ENCODE measurements at places on chromosomes 3 and 15.

DNA sequence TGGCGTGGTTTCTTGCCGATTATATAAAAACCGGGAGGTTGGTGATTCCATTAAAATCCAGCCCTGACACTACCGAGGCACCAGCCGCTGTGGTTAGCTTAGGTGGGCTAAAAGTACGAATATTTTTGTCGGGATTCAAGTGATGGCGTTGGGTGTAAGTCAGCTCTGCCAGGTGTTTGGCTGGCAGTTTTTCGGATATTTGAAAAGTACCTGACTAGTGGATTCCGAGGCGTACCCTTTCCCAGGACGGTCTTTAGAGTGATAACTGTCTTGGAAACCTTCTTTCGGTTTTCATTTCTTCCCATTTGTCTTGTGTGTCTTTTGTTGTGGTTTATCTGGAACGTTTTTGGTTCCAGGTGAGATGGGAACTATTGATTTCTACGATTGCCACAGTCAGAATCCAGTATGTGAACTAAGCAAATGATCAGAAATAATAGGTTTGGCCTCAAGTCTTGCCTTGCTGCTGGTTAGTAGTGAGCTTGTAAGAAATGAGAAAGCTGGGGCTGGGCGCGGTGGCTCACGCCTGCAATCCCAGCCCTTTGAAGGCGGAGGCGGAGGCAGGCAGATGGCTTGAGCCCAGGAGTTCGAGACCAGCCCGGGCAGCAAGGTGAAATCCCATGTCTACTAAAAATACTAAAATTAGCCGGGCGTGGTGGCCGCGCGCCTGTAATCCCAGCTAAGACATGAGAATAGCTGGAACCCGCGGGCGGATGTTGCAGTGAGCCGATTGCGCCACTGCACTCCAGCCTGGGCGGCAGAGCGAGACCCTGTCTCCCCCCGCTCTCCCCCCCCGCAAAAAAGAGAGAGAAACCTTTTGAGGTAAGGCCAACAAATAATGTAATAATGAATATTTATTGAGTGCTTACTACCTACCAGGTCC lies 1.4 kb downstream of the FYTTD1 start:
- DNase-seq, result peak; percentile 54

DNA sequence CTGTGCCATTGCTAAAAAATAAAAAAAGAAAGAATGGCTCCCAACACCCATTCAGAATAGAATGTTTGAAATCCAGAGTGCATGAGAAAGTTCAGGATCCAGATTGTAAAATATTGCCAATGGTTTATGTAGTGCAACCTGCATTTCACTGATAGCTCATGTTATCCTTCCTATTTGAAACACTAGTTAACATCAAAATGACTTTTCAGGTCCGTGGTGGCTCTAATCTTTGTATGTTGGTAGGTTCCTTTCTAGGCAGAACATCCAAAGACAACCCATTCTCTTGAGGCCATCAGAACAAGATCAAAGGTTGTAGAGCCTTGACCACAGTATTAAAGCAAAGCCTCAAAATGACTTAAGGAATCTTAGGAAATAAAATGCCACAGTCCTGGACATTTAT lies 51.0 kb downstream of the PLCL2 start:
- DNase-seq, result no peak

GRCh38 chr3:10317961-10318350 lies 3.0 kb downstream of the SEC13 start:
- DNase-seq, result no peak

DNA sequence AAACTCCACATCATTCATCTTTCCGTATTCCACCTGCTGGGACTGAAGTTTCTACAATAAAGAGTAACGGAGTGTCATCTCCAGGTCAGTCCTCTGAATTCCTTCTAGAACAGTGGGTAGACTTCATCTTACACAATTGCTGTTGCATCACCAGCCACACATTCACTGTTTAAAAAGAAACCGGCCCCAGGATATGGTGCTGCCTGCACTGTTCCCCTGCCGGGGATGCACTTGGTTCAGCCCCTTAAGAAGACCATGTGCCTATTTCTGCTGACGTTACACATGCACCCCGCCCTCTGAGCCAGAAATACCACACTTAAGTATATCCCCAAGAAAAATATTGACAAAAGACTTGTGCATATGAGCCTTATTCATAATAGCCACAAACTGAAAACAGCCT lies 233.4 kb downstream of the FEZF2 start:
- DNase-seq, result no peak

- DNase-seq, result no peak
These were observed 21.2 kb upstream of the TM4SF4 start for GRCh38 chr3:149453140-149453805.

GRCh38 chr15:69593488-69593887 lies 140.9 kb downstream of the RPLP1 start:
- no peak for DNase-seq

GRCh38 chr3:12458901-12459300 lies 25.4 kb upstream of the TSEN2 start:
- DNase-seq, result no peak

- DNase-seq, result peak; percentile 29
These were observed 9.8 kb downstream of the ISG20 start for GRCh38 chr15:88648357-88649214.

DNA sequence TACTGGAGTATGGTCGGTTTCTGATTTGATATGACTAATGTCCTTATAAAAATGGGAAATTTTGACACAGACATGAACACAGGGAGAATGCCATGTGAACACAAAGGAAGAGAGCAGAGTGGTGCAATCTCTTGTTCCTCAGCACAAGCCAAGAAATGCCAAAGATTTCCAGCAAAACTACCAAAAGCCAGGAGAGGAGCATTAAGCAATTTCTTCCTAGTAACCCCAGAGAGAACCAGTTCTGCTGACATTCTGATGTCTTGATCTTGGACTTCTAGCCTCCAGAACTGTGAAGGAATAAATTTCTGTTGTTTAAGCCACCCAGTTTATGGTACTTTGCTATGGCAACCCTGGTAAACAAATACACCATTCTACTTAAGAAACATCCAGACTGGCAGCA lies 227.8 kb upstream of the MRPL3 start:
- no peak for DNase-seq

DNA sequence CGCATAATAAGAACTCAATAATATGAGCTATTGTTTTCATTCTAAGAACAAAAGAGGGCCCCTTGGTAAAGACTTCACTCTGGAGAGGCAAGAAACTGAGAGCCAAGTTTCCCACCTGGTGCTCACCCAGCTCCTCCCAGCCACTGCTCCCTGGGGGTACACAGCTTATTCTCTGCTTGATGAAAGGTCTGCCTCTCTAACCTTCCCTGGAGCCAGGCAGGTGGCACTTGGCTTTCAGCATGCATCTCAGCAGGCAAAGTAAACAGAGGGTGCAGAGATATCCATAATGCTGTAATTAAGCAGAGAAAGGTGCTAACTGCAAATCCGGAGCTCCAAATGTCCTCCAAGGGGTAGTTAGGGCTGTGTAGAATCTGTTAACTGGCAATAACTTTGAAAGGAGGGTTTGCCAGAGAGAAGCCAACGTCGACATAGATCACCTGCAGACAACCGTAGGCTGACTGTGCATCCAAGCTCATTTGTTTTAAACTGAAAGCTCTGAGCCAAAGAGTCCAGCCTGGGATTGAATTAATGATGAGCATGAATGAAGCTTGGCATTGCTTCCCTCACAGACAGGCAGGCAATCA lies 159.6 kb upstream of the PROK2 start:
- DNase-seq, result no peak

GRCh38 chr15:73560501-73561117 lies 72.6 kb downstream of the NPTN start:
- DNase-seq, result no peak

DNA sequence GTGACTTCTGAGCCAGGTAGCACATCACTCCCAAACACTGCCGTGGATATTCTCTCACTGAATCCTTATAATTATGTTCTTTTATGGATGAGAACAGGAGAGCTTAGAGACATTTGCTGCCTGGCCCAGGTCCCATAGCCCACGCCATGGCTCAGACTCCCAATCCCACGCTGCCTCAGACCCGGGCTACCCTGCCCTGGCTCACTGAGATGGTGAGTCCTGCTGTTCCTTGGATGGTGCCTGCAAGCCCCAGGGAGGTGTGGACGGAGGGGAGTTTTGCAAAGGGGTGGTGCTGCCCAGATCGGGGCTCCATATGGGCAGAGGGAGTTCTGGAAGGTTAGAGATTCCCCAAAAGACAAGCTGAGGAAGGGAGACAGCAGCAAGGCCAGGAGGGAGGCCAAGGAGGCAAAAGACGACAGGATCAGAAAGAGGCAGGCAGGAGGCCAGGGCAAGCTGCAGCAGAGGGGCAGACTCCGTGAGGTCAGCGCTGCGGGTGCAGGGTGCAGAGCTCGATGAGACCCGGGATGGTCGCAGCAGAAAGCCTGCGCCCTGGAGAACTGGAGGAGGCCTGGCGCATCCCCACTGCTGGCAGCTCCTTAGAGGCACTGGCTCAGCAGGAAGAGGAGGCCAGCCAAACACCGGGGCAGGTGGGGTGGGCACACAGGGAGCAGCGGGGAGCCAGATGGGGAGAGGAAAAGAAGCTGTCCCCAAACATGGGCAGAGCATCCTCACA lies 95.7 kb upstream of the ALDH1A3 start:
- DNase-seq, result peak; percentile 30

All from right forelimb (tissue), 1 donor.